HCT116 (cell line): ENCODE measurements at places on chromosomes 1 and 21. TPM values are rescaled to one million over a fixed set of nuclear protein-coding genes. Genes with fewer than 3 reads are reported as not detected.

The OR2T33 gene
- total RNA-seq = not detected

DNA sequence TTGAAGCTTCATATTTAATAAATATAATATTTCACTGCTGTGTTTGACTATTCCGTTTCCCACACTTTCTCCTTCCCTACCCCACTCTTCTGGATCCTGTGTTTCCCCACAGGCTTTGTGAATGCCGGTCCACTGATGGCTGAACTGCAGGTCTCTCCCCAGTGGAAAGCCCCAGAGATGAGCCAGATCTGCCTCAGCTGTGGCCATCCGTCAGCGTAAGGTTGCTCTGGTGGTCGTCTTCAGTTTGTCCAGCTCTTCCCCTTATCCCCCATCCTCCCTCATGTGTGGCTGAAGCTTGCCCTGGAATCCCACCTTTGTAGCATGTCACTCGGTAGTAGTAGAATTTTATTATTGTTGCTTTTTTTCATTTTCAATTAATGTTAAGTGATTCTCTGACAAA, 11.4 kb downstream of the SMAP2 start:
- no peak for DNase-seq

The CDCA8 gene
- total RNA-seq = 51.7 TPM

DNA sequence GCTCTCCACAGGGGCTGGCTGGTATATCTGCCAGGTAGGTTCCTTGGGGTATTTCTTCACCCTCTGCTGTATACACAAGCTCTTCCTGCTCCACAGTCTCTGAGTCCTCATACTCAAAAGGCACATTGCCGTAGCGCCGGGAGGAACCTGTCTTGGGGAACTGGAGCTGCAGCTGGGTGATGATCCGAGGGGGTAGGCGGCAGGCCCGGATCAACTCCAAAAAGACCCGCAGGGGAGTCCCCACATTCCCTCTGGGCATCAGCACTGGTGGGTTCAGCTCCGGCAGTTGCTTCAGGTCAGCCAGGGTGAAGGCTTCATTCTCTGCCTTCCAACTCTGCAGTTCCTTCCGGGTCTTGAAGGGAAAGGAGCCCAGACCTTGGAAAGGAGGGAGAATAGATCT, 2.9 kb downstream of the GPATCH3 start:
- no peak for DNase-seq

- DNase-seq = no peak
These were observed 33.7 kb downstream of the PABPC4 start for GRCh38 chr1:39542924-39543323.

- no peak for DNase-seq
These were observed 53.5 kb downstream of the FNBP1L start for GRCh38 chr1:93501399-93501798.

The DENND2D gene
- 31.9 TPM for total RNA-seq

- DNase-seq = no peak
These were observed 17.5 kb upstream of the COL18A1 start for GRCh38 chr21:45387506-45387905.

The RSPH1 gene
- 1.5 TPM for total RNA-seq

The DIRAS3 gene
- 1.9 TPM for total RNA-seq

- DNase-seq = no peak
These were observed 171.5 kb downstream of the AJAP1 start for GRCh38 chr1:4825800-4826450.

DNA sequence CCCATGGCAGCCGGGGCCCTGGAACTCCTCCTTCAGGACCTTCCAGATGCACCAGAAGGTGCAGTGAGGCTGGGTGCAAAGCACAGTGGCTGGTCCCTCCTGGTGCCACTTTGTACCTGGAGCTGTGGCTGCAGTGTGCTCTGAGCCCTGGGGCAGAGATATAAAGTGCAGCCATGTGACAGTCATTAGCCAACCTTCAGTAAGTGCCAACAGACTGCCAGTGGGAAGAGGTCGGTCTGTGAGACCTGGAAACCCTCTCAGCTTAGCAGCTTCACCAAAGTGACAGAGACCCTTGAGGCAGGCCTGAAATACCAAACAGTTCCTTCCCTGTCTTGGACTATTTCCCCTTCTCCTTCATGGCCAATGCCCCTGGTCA, 26.7 kb upstream of the NGF start:
- no peak for DNase-seq

The LRRC3 gene
- 7.5 TPM for total RNA-seq

The NRAS gene
- total RNA-seq = 48.0 TPM

DNA sequence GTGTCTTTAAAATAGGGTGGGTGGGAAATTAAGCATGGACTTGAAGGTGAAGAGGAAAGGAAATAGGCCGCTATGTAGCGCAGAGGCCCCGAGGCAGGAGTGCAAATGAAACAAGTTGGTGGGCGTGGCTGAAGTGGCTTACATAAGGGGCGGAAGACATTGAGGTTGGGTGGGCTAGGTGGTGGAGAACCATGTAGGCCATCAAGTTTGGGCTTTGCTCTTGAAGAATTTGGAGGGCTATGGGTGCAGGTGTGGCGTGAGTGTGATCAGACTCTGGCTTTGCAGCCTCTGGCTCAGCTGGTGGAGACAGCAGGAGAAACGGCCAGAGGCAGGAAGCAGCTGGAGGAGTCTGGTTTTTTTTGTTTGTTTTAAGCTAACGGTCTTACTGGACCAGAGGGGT, 6.7 kb downstream of the SLFNL1 start:
- DNase-seq = no peak

DNA sequence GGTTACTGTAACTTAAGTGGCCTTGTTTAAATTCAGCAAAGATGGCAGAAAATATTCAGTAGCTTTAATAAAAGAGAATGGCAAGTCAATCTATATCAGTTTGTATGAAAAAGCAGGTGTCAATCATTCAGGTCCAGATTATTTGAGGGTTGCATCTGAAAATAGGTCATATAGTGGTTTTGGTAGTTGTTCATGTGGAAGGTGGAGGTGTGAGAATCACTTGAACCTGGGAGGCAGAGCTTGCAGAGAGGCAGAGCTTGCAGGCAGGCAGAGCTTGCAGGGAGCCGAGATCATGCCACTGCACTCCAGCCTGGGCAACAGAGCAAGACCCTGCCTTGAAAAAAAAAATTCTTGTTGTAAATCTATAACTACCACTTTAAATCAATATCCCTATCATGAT, 88.6 kb downstream of the ZSWIM5 start:
- no peak for DNase-seq

The CCDC17 gene
- total RNA-seq = 2.4 TPM
